ENCODE measurements at places on chromosomes 6 and 20.

DNA sequence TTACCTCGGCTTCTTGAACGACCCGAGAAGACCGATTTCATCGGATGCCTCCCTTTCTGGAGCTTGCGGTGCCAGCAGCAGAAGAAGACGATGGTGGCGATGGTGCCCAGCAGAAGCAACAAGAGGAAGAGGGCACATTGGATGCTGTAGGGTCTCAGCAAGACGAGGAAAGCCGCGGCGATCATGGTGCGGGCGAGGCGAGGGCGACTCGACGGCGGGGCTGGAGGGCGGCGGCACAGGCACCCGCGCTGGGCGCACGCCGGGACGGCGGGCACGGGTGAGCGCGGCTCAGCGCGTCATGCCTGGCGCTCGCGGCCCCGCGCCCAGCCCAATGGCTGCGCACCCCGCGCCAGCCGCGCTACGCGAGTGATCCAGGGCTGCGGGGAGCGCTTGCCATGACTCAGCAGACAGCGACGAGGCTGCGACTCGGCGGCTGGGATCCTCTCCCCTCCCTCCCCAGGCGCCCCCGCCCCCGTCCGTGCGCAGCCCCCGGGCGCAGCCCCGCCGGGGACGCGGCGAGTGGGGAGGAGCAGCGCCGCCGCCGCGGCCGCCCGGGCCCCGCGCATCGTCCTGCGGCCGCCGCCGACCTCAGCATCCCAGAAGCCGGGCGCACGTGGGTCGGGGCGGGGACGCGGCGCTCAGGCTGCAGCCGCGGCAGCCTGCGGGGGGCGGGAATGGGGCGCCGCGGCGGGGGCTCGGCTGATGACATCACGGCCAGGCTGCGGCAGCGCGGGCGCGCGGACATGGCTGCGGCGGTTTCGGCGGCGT is at the start of gene BEND6:
BEND6 (plus strand) TSS at position 705 of the 768 bp plus-strand sequence. CDS start 26,704 bp downstream, outside the sequence.
- DNase-seq = peak; percentile 87

DNA sequence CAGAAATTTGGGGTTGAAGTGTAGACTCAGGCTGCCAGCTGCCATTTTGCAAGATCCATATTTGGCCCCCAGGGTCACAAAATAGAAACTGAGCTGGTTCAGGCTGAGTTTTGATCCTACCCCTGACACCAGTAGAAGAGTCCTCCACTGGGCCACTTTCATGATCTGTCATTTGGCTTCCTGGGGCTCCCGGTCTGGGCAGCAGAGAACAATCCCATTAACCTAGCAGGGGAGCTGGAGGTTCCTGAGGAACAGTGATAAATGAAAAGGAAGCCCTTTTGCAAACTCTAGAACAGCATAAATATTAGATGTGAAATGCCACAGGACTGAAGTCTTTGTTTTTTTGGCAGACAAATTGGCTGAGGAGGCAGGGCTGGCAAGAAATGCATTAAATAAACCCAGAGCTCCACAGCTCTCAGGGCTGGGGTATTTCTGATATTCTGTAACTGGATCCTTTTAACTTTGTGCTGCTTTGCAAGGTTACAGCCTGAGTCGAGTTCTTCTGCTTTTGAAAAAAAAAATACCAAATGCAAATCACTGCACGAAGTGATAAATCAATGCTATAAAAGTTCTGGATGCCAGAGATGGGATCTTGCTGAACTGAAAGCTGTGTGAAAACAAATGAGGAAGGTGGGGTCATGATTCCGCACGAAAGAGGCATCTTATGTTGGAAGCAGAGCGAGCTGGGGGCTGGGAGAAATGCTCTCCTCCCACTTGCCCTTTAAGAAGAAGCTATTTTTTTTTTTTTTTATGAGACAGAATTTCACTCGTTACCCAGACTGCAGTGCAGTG is 64.4 kb downstream of the SULF2 start:
- no peak for DNase-seq

- DNase-seq = no peak
Observed at GRCh38 chr6:10384610-10385523, 30.0 kb downstream of the TFAP2A start.

GRCh38 chr6:40512340-40512739 is 74.8 kb downstream of the LRFN2 start:
- no peak for DNase-seq

- DNase-seq = peak; percentile 44
Observed at GRCh38 chr6:139062932-139063646, 34.5 kb downstream of the ABRACL start.

DNA sequence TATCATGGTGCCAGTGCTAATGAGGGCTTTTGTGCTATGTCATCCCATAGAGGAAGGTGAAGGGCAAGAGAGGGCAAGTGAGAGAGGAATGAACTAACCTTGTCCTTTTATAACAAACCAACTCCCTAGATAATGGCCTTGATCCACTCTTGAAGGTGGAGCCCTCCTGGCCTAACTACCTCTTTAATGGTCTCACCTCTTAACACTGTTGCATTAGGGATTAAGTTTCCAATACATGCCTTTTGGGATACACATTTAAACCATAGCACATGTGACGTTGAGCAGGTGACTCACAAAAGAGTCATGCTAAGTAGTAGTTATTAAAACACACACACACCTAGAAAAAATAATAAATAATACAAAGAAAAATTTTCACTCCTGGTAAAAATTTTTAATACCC is 36.9 kb downstream of the CCN2 start:
- no peak for DNase-seq

DNA sequence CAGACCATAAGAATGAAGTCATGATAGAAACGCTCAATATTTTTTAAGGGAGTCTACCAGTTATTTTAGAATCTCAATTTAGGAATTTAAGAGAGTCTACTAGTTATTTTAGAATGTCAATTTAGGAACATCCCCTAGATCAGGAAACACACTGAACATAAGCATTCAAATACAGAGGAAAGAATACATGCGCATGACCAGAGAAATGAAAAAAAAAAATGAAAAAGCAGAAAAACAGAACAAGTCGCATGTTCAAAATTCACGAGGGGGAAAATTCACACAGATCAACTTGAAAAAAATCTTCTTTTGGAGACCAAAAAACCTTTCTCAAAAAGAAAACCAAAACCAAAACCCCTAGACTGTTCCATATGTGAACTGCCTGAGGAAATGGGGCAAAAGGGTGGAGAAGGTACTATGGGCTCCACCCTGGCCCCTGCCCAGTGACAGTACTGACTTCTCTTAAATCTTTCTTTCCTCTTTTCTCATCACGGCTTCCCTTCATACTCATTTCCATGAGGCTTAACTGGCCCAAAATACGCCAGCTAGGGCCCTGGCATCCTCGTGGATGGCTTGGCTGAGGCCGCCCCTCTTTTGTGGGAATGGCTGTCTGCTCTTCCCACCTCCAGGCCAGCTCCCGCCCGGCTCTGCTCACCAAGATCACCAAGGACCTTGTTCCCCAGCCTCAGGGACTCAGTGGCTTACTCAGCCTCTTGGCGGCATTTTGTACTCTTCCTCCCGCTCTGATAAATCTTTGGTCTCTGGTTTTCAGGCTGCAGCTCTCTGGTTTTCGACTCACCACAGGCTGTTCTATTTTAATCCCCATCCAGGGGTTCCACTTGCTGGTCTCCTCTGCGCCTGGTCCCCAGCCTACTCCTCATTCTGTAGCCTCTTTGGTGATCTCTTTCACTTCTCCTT is 11.2 kb downstream of the ZBTB2 start:
- peak; percentile 59 for DNase-seq

- DNase-seq = no peak
Observed at GRCh38 chr6:79149884-79150283, 71.8 kb upstream of the PHIP start.

- DNase-seq = peak; percentile 34
Observed at GRCh38 chr20:1734269-1734858, 76.8 kb upstream of the SIRPG start.

DNA sequence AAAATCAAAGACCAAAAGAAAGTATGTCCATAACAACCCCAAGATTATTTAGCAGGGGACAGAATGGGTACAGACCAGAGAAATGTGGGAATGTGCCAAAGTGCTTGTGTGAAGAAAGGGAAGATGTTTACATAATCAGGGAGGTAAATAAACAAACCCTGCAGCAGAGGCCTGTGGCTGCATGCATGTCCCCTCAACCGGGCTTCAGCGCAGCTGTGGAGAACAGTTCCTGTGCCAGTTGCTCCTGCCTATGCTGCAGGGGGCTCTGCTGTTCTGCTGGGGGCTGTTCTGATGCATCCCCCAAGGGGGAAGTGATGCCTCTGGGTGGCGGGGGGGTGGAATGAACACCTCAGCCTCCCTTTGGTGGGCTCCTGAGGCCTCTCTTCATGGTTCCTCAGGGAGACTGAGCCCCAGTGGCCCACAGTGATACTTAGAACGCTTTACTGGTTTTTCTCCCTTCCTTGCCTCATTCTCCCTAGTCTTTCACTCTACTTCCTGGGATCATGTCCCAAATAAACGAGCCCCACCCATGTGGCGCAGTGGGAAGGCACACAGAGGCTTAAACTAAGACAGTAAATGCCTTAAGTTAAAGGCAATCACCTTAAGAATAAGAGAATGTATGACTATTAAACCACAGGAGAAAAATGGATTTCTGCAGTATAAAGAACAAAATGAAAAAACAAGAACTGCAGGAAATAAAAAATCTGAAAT is 23.0 kb downstream of the RAB23 start:
- DNase-seq = no peak

DNA sequence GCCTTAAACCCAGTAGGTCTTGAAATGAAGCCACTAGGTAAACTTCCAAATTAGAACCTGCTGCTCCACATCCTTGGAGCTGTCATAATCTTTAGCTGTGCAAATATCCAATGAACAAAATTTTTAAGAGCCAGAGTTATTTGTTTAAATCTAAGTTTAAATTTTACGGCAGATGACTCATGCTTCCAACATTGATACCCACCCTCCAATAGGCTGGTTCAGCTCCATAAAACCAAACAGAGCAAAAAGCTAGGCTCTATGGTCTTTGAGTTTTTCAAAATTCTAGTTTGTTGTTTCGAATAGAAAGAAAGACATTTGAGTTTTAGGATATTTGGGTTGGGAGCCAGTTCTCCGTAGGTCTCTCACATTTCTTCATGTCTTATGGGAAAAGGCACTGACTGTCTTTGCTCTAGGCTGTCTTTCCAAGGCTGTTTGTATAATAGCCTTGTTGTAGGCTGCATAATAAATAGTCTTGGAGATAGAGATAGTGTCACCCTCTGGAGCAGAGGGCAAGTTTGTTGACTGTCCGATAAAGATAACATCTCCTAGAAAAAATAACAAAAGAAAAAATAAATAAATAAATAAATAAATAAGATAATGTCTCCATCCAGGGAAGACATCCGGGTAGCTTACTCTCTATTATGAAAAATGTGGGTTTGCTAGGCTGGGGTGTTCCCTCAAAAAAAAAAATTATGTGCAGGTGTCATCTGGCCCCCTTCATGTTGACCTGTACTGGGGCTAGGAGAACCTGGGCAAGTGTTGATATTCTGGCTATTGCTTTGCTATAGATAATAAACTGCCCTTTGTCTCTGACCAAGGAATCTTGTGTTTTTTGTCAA is 36.5 kb downstream of the SLC2A12 start:
- no peak for DNase-seq

GRCh38 chr20:43723735-43724134 is 3.1 kb downstream of the GTSF1L start:
- no peak for DNase-seq

DNA sequence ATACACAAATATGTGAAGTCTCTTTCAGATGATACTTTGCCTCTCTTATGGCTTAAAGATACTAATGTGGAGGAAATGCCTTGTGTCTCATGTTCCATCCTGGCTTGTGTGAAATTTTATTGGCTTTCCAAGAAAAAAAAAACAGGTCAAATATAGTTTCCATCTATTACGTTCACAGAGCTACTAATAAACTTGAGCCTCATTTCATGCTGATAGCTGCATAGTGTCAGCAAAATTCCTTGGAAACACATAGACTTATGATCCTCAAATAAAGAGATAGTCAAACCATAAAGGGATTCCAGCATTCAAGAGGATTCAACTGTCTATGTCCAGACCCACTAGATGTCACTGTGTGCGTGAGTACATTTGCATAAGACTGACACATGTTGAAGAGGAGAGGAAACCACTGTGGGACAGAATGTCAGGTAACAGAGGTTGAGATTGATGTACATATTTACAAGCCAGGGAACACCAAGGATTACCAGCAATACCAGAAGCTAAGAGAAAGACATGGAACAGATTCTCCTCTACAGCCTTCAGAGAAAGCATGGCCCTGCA is 266.6 kb downstream of the COL12A1 start:
- no peak for DNase-seq

- DNase-seq = no peak
Observed at GRCh38 chr6:111562246-111562645, 43.4 kb downstream of the TRAF3IP2 start.

- no peak for DNase-seq
Observed at GRCh38 chr6:158854214-158855101, 35.3 kb upstream of the EZR start.

DNA sequence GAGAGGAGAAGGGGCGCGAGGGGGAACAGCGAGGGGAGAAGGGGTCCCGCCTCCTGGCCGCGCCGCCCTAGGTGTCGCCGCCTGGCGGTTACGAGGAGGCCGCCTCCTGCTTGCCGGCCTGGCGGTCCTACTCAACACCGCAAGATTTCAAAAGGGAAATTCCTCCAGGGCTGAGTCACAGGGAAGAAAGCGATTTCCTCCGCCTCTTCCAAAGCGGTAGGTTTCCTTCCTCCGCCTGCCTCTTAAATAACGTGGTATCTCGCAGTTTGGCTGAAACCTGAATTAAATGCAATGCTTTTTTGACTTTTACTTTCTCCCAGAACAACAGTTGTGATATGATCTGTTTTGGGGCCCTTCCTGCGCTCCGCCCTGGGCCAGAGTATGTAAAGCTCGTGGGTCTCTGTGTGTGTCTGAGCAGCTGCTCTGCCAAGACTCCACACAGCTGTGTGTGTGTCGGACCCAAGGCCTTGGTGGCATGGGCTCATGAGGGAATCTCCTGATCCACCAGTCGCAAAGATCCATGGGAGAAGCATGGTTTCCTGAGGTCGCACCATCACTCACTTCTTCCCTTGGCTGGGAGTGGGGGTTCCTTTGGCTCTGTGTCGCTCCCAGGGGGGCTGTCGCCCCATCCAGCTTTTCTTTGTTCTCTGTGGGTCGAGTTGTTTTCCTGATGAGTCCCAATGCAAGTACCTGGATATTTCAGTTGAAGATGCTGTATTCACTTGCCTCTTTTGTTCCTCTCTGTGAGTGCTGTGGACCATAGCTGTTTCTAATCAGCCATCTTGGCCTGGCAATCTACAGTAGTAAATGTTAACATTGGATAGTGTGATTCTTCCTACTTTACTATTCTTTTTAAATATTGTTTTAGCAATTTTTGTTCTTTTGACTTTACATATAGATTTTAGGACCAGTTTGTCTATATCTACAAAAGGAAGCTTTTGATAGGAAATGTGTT is 31.6 kb upstream of the NOTCH4 start:
- peak; percentile 93 for DNase-seq

GRCh38 chr6:551405-551804 is 105.5 kb downstream of the HUS1B start:
- peak; percentile 15 for DNase-seq

DNA sequence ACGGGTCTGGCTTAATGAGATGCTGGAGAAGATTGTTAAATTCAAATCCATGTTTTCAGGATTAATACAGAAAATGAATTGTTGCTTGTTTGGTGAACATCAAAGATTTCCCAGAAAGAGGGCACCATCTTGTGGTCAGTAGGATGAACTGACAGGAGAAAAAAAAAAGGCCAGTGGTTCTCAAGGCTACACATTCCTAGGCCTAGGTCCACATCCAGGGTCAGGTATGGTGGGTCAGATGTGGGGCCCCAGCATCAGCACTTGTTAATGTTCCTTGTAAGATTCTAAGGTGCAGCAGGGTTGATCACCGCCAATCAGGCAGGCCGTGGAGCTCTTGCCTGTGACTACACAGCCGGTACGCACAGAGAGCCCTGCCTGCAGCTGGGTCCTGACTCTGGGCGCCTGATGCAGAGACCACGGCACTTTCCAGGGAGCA is 34.0 kb upstream of the FOXO3 start:
- peak; percentile 65 for DNase-seq
